Regular cardiac myocyte (primary cell): ENCODE measurements at places on chromosomes 1 and 21. TPM values are rescaled to one million over a fixed set of nuclear protein-coding genes. Genes with fewer than 3 reads are reported as not detected.

HCN3 gene
- total RNA-seq = 0.19 and 0.85 TPM in 2 replicates

AMPD1 gene
- not detected in 2 replicates for total RNA-seq

C1QTNF12 gene
- total RNA-seq = 0.38 and 0.85 TPM in 2 replicates

DCST1 gene
- not detected in 2 replicates for total RNA-seq
